Right kidney (tissue), 9 donors: ENCODE measurements at places on chromosomes 11 and 22.
A peak's percentile ranks its signal among the peaks of the same experiment; 100 is the strongest.

DNA sequence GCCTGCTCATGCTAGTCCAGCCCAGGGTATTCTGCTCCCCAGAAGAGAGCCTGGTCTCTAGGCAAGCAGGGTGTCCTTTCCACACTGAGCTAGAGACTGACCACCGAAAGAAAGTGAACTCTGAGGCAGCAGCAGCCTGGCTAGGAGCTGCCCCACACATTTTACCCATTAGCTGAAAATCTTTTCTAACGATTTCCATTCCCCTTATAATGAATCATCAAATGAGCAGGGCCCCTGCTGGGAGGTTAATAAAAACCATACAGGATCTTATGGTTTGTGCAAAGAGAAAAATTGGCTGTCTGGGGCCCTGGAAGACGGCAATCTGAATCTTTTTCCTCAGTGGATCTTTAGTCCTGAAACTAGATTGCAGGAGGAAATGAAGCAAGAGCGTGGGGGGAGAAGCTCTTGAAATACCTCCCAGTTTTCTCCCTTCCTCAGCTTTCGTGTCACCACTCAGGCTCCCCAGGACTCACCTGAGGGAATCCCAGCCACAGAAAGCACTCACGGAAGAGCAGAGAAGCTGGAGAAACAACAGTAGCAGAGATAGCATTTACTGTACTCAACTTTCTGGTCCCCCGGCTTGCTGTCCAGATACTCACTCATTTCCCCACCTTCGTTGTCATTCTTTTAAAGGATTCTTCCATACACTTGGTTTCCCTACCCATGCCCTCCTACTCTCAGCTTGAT, 74.7 kb upstream of the CD44 start:
- DNase-seq = no peak

DNA sequence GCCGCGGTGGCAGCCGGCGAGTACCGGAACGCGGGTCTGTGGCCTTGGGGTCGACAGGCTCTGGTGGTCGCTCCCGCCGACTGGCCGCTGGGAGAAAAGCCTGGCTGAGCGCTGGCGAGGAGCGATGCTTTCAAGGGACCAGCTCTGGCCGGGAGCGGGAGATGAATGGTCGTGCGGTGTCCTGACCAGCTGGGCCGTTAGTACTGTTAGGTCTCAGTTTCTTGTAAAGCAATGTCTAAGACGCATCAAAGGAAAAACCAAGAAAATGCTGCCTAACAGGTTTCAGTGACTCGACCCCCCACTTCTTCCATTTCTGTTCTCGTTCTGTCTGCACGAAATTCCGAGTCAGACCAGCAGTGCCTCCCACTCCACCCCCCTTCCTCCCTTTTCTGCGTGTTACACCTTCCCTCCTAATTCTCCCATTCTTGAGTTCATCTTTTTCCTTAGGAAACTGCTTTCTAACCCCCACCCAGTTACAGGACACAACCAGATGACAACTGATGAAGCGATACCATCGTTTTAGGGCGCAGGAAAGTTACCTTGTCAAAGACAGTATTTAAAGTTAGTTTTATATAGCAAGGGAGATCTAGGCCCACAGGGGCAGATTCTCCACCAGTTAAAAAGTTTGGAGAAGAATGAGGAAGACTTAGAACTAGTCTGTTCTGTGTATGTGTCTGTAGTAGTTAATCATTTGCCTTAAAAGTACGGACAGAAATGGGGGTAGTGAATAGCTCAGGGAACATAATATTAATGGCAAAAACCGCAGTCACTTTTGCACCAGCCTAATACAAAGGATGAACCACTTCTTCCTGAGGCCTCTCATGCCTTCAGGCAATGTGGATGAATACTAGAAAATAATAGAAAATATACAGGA, 1.0 kb downstream of the CUL5 start:
- no peak for DNase-seq

DNA sequence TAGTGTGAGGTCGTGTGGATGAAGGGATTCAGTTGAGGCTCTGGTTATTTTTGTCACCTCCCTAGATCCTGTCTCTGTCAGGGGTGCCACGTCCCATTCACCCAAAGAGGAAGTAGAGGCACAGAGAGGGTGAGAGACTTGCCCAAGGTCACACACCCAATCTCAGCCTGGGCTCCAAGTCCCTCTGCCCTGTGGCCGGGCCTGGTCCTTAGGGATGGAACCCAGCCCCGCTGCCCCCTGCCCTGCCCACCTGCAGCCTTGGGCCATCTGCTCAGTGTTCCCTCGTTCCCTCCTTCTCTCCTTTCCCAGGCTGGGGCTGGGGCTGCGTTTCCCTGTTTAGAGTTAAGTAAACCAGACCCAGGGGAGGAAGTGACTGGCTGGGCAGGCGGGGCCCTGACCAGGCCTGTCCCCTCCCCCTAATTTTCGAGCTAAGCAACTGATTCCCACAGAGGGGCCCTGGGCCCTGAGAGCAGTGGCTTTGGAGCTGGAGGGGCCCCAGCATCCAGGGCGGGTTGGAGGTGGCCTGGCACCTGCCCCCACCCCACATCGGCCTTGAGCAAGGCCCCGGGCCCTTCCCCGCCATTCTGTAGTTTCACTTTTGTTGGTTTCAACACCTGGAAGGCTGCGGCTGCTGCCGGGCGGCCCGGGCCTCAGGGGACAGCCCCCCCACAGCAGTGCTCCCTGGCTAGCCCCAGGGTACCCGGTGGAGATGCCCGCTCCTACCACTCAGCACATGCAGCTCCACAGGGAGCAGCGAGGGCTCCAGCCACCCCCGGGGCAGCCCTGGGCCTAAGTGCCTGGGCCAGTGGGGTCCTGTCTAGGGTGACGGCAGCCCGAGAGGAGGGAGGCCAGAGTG, 1.5 kb downstream of the TCIRG1 start:
- peak; percentile 63 for DNase-seq

GRCh38 chr11:125457814-125458343, 38.2 kb downstream of the FEZ1 start:
- DNase-seq = no peak

DNA sequence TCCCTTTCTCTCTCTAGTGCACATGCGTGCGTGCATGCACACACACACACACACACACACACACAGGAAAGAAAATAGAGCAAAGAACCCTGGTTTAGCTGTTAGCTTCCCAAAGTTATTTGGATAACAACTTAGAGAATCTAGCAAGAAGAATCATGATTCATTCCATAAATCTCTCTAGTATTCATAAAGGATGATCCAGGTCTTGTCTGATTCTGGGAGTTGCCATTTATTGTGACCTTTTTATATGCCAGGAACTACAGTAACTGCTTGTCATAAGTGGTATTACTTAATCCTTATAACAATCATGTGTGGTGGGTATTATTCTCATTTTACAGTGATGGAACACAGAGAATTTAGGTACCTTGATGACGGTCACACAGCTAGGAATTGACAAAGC, 141.5 kb upstream of the MTMR2 start:
- no peak for DNase-seq
